ENCODE measurements at places on chromosomes 5 and 9.

DNA sequence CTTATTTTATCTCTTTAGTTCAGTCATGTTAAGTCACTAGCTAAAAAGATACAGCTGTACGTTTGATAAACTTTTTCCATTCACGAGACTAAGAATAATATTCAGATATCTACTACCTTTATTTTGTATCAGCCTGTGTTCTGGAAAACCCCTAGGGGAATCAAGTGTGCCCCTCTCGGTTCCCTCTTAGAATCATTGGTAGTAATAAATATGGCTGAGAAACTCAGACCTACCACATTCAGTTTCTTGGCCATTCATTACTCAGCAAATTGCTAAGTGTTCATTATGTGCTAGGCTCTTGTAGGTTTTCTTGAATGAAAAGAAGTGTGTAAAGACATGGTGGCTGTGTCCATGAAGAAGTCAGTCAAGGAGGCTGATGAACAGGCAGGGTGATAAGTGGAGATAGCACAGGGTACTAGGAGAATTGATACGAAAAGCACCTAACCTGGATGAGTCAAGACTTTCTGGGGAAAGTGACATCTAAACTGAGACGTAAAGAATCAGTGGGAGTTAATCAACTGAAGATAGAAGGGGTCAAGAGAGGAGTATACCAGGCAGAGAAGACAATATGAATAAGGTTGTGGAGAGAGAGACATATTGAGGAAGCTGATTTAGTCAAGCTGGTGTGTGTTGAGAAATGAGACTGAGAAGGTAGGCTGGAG lies 86.2 kb downstream of the CSNK1G3 start:
- DNase-seq = no peak

DNA sequence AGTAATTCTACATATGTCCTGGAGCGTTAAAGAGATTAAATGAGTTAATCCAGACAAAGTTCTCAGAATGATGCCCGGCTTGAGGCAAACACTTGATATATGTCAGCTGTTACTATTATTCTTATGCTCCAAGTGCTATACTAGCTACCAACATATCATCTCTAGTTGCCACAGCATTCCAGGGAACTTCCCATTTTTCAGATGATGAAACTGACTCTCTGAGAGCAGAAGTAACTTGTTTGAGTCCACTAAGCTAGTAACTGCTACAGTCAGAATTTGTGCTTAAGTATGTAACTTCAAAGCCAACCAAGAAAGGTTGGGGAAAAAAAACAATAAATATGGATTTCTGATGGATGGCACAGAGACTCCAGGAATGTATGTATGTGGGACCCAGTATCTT lies 98.1 kb downstream of the CDK5RAP2 start:
- DNase-seq = no peak

DNA sequence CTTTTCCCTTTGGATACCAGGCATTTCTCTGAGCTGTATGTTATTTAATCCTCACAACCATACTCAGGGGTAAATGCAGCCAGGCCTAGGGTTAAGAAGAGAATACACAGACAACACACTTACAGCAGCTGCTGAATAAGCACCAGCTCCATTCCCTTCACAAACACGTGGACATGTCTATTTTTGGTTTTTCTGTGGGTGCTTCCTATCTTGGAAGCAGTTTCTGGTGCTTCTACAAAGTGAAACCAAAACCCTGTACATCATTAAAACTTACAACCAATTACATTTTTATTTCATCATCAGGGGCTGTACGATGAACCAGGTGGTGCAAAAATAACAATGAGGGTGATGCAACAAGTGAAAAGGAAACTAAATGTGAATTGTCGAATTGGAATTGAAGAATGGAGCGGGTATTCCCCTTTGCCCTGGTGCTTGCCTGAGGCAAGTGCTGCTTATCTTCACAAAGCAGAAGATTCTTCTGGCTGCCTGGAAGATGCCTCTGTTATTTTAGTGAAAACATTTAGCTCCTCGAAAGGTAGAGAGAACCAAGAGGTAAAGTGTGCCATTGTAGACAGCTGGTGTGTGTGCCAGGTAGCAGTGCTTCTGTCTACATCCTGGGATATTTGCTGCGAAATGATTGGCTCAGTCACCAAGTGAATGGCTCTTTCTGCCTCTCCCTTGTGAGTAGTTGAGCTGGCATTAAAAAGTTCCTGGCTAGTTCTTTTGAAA lies 18.6 kb upstream of the IFNB1 start:
- no peak for DNase-seq

GRCh38 chr5:10699281-10699874 lies 61.7 kb downstream of the DAP start:
- DNase-seq = no peak

DNA sequence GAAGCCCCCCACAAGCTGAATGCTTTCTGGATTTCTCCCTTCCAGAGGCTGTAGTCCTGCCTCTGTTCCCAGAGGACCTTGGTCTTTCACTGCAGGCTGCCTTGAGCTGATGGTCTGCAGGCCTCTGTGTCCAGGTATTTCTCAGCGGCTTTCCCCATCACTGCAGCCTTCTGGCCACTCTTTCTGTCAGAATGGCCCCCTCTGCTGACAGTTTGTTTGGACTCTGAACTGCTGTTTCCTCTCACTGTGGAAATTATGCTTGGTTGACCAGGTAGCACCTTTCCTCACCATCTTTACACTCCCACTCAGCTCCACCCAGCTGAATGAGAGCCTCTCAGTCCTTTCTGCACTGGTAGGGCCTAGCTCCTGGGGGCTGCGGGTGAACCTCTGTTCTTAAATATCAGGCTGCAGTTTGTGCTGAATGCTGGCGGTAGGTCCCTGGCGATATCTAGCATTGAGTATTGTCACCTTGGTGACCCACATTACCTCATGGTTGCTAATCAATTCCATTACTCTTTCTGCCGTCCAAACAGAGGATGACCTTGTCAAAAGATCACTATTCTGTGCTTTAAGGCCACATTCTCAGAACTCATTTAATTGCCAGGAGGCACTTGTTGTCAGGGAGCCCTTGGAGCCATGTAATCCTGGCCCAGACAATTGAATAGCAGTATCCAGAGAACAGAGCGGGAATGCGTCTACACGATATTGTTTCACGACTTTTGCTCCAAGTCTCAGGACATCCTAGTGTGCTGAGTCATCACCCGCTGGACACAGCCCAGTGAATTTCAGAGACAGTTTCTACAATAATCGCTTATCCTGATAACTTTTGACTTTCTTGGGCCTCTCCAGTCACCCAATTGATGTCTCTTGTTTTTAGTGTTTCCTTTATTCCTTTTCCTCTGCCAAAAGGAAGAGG lies 230.2 kb downstream of the TENT4A start:
- DNase-seq = no peak

- DNase-seq = no peak
These were observed 69.9 kb downstream of the SEMA6A start for GRCh38 chr5:116504593-116505166.

Measured in ureter (tissue), 1 donor.